HuH-7 (cell line): ENCODE measurements at places on chromosomes 3 and 15.

GRCh38 chr15:46129145-46129544 lies 494.3 kb downstream of the SQOR start:
- DNase-seq: no peak

- no peak for DNase-seq
Measured at GRCh38 chr15:61035311-61035710, 193.8 kb downstream of the RORA start.

DNA sequence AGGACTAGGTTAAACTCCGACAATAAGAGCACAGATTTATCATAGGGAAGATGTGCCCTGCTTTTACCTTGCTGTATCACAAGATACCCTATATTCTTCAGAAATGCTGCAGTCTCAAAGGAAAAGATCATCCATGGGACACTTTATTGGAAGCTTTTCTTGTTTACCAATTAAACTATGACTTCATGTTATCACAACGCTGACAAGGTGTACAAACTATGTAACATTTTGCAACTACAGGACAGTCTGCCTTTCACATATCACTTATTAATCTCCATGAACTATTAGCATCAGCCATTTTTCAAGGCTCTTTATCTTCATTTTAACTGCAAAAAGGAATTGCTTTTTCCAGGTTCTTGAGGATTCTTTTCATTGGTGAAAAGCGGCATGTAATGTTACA lies 34.0 kb downstream of the CBLB start:
- no peak for DNase-seq

DNA sequence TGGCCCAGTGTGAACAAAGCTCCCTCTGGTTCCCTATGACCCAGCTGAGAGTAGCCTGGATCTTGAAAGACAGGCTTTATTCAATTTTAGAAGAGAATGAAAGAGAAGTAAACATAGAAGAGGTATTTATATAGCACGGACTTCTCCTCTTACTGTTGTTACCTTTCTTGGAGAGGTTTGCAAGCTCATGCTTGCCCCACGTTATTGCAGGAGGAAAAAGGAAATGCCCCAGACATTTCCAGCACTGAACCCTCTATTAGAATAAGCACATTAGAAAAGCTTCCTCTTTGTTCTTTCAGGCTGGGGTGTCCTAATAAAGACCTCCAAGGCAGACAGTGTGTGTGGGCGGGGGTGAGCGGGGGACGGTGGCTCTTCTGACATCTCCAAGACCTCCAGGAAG lies 98.7 kb upstream of the AGBL1 start:
- no peak for DNase-seq

DNA sequence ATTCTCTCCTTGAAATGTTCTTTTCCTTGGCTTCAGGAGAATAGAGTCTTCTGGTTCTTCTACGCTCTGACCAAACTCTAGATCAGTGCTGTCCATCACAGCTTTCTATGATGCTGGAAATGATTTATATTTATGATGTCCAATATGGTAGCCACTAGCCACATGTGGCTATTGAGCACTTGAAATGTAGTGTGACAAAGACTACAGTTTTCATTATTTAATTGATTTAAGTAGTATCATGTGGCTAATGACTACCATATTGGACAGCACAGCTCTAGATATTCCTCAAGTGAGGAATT lies 2.9 kb downstream of the LNP1 start:
- no peak for DNase-seq

DNA sequence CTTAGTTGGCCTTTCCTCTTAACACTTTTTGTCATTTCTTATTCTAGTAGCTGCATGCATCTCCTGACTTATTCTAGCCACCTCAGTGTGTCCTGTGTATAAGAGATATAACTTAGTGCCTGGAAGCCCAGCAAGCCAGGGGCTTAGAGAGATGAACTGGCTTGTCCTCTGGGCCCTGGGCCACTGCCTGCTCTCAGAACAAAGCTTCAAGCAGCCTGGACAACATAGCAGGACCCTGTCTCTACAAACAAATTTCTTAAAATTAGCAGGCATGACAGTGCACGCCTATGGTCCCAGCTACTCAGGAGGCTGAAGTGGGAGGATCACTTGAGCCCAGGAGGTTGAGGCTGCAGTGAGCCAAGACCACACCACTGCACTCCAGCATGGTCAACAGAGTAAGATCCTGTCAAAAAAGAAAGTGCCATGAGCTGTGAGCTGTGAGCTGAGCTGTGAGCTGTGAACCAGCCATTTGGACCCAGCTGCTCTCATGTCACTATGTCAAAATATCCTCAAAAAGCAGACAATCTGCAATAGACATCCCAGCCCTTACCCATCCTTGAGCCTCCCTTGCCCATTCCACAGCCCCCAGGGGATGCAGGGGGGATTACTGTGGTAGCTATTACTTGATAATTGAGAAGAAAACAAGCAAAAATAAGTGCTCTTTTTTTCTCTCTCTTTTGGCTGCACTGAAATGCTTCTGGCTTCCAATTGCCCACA lies 174.5 kb downstream of the OPA1 start:
- DNase-seq: no peak
